Epithelial cell of esophagus (primary cell): ENCODE measurements at places on chromosomes 12 and 14.
A peak's percentile ranks its signal among the peaks of the same experiment; 100 is the strongest.

DNA sequence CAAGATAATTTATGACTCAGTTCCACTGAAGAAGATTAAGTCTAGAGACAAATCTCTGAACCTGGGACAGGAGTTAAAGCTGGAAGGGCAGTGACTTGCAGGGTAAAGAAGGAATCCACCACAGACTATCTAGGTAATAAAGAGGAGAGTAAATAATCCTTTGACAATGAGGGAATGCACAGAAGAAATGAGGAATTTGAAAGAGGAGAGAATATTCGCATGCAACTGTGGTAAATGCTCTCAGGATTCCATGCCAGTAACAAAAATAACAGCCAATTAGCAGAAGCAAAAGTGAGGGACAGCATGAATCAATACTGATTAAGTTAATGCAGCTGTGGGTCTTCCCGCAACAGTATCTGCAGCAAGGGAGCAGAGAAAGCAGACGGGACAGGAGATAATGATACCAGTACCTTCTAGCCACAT, 77.0 kb downstream of the KITLG start:
- DNase-seq, result no peak

GRCh38 chr14:100533656-100534485, 53.3 kb downstream of the BEGAIN start:
- no peak for DNase-seq

- DNase-seq, result no peak
These were observed 289.3 kb downstream of the FBXL14 start for GRCh38 chr12:1305063-1305434.

GRCh38 chr12:29380536-29381523, at the start of gene ERGIC2:
TSS of gene ERGIC2 (minus strand) at chr12:29381172. CDS start at chr12:29371633, 9,539 bp downstream.
- peak; percentile 99 for DNase-seq

DNA sequence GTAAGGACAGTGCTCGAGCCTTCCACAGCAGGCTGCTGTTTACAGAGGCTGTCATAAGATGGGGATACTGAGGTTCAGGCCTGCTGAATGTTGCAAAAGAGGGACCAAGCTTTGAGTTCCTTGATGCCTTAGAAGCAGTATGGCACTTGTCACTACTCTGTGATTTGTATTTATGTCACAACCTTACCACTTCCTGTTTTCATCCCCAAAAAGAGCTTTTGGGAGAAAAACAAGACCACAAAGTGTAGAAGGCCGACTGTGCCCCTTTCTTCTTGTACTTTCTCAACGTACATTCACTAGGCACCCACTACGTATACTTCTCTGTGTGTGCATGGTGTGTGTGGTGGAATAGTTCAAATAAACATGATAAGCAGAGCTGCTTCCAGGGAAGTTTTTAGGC, 90.1 kb downstream of the DRAM1 start:
- DNase-seq, result no peak

DNA sequence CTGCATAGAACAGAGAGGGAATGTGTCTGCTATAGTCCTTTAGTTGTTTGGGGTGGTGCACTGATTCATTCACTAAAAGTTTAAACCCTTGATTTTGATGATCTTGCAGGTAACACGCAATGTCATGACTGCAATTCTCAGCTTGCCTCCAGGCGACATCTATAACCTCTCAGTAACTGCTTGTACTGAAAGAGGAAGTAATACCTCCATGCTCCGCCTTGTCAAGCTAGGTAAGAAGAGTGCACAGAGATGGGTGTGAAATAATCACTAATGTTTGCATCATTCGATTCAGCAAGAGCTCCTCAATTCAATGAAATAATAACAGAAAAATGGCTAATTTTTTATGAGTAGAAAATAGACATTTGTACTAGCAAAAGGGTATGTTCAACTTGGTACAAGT, 203.7 kb downstream of the PTPRO start:
- peak; percentile 85 for DNase-seq

DNA sequence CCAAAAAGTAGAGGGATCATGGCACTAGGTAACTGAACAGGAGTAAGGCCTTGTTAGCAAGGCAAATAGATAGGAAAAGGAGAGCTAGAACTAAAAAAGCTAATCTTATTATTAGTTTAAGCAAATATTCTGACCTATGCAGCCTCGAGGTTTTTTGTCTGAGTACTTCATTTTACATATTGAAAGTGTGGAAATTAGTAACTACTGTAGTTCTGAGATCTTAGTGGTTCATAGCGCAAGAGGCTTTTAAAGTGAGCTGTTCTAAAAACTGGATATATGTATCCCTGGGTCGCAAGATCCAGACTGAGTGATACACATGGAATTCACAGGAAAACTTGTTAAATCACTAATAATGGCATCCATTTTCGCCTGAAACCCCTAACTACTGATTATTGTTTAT, 411.0 kb upstream of the SOX5 start:
- no peak for DNase-seq

DNA sequence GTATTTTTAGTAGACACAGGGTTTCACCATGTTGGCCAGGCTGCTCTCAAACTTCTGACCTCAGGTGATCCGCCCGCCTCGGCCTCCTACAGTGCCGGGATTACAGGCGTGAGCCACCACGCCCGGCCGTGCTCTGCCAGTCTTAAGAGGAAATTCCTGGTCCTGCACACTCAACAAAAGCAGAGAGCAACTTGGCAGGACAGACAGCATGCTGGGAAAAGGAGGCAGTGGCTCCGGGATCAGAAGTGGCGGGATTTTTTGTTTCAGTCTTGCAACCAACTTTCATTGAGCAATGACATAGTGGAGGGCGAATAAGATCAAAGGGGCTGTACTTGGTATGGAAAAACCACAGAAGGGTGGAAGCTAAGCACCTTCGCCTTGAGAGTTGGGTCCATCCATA, 2.1 kb downstream of the CKAP4 start:
- peak; percentile 86 for DNase-seq

- no peak for DNase-seq
These were observed 88.9 kb upstream of the SLC38A2 start for GRCh38 chr12:46461459-46461858.

DNA sequence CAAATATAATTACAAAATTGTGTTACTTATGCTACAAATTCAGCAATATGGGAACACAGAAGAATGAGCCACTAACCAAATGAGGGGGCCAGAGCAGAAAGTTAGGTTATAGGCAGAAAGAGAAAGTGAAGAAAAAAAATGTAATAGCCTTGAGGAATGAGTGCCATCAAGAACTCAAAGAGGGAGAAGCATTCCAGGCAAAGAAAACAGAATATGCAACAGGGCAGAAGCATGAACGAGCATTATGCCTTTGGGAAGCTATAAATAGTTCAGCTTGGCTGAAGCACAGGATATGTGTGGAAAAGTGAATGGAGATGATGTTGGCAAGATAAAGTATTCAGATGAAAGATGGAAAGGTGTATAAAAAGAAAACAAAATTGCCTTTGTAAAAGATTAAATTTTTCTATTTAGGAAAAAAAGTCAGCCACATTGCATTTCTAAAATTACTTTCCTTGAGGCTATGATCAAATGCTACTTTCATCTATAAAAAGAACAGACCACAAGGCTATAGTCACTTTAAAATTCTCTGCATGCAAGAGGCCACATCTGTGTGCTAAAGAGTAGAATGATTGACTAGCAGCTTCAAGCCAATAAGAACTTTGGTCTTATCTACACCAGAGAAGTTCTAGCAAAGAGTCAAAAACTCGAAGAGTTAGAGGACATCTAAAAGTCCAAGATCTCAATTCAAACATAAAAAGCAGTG, 193.6 kb upstream of the GARIN6 start:
- DNase-seq, result no peak

GRCh38 chr12:65392491-65392890, 114.0 kb downstream of the MSRB3 start:
- no peak for DNase-seq

DNA sequence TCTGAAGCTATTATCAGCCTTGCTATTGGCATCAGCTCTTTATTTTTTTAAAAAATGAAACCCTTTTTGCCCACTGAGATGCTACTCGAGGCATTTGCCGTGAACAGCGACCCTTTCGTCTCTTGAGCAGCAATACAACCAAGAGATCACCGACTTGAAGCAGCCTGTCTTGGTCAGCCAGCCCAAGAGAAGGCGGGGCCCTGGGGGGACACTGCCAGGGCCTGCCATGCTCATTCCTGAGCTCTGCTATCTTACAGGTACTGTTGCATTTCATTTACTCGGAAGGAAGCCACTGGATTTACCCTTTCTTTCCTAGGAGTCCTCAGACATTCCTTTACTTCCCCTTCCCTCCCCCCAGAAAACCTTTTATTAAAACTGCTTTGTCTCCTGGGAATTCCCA, 16.7 kb downstream of the PIWIL1 start:
- DNase-seq, result no peak

DNA sequence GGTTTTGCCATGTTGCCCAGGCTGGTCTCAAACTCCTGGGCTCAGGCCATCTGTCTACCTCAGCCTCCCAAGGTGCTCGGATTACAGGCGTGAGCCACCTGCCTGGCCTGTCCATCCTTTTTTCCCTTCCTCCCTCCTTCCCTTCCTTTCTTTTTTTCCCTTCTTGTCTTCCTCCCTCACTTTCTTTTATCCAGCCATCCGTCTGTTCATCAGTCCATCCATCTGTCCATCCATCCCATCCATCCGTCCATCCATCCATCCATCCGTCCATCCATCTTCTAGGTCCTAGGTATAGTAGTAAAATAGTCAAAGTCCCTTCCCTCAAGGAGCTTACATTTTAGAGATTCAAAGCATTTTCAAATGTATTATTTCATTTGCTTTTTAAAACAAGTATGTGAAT, 56.8 kb downstream of the CRADD start:
- DNase-seq, result no peak

DNA sequence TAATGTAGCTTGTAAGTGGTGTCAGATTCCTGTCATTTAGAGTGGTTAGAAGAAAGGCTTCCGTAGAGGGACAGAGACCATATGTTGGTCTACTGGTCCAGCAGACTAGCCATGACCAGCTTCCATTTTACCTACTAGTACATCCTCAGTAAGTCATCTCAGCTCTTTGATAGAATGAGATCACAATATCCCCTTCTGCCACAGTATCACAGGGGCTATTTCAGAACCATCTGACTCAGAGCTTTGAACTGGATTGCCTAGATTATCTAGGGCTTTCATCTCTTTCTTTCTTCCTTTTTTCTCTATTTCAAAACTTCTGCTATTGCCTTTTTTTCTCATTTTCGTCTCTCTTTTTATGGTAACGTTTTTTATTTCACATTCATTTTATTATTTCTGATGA, 4.7 kb downstream of the ZDHHC17 start:
- peak; percentile 8 for DNase-seq

GRCh38 chr12:100899301-100899700, 104.7 kb downstream of the ANO4 start:
- DNase-seq, result no peak

DNA sequence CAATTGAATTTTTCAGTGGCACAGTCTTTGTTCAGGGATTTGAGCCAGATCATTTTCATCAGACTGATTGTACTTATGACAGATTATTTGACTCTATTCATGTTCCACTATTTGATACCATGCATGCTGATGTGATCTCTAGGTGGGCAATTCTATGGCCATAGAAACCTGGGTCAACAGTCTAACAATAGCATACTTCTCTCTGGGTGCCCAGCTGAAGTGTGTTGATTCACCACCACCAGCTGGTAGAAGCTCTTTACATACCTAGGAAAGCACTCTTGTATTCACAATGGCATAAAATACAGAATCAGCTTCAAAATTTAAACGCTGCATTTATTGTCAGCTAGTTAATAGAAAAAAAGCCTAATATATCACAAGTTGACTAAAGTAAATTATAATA, 90.2 kb upstream of the TMTC2 start:
- DNase-seq, result no peak

DNA sequence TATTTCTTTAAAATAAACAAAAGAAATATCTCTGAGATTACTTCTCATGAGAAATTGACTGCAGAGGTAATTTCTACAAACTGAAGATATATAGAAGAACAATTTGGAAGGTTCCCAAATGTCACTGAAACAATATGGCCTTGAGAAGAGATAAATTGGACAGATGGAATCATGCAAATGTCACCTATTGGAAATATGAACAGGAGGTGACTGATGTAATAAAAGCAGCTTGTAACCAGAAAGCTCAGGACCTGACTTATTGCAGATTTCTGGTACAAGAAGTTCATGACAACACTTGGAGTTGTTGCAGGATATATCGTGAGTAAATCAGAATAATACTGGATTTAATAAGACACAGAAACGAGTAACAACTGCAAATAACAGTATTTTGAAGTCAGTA, 93.3 kb upstream of the TRHDE start:
- DNase-seq, result no peak

DNA sequence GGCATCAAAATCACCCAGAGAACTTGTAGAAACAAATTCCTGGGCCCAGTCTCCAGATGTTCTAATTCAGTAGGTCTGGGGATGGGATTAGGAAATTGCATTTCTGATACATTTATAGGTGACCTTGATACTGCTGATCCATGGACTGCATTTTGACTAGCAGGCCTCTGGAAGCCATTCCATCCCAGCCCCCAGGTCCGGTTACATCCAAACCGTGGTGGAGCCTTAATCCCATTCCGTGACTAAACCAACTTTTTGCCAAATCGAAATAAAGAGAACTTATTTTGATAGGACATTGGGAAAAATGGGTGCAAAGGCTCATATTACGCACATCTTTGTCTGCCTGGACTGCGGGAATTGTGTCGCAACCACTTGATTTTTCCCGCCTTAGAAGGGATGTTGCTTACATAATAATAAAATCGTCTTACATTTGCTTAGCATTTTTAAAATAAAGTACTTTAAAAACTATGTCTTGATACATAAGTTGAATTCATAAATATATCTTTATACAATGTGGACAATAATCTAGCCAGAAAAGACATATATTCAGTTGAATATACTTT, 5.8 kb upstream of the KCNA5 start:
- no peak for DNase-seq

DNA sequence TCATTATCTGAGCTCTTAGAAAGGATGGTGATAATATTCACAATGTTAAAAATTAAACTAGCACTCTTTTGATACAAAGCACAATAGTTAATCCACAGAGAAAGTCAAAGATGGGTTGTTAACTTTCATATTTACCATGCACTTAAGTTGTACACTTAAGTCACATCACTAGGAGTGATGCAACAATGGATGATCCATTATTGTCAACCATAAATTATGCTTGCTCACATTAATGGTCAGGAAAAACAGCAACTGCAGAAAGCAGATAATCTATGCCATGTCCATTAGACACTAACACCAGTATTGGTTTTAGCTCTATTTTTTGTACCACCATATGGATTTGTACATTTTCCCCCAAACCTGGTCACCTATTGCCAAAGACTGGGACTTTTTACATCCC, 195.5 kb downstream of the FOXA1 start:
- no peak for DNase-seq
